ENCODE measurements at places on chromosomes 13 and 19.

GRCh38 chr19:28199323-28199722, 1013.6 kb downstream of the UQCRFS1 start:
- DNase-seq = no peak

DNA sequence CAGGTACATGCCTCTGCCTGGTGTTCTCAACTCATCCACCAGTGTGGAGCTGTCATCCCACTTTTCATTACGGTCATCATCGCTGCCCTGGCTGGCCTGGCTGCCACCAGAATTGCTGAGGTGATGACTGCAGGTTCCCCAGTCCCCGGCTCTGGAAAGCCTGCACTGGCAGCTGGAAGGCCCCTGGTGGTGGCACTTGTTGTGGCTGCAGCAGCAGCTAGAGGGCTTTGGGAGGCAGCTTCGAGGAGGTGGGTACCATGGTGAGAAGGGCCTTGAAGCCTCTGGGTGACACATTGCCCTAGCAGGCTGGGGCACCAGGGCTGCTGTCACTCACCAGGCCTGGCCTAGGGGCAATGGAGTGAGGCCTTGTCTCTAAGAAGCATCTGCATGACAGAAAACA, 25.3 kb upstream of the ZNF14 start:
- peak; percentile 44 for DNase-seq

DNA sequence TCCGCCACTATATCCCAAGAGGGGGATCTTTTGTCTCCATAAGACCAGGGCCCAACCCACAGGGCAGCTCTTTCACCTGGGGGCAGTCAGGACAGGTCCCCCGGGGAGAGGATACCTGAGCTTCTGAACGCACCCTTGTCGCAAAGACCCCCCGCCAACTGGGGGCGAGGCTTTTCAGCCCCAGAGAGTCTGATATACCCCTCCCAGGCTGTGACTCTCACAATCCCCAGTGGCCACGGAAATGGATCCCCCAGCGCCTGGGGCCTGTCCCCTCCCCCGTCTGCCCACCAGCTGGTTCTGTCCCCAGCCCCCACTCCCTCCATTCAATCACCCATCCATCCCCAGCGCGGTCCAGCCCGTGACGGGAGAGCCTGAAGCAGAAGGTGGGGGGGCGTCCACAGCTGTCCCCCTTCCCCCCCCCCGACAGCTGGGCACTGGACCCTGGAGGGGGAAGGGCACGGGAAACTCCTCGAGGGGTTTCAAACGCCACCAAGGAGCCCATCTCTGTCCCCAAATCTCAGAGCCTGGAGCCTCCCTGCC, 823 bp downstream of the DOCK6 start:
- DNase-seq = peak; percentile 54

DNA sequence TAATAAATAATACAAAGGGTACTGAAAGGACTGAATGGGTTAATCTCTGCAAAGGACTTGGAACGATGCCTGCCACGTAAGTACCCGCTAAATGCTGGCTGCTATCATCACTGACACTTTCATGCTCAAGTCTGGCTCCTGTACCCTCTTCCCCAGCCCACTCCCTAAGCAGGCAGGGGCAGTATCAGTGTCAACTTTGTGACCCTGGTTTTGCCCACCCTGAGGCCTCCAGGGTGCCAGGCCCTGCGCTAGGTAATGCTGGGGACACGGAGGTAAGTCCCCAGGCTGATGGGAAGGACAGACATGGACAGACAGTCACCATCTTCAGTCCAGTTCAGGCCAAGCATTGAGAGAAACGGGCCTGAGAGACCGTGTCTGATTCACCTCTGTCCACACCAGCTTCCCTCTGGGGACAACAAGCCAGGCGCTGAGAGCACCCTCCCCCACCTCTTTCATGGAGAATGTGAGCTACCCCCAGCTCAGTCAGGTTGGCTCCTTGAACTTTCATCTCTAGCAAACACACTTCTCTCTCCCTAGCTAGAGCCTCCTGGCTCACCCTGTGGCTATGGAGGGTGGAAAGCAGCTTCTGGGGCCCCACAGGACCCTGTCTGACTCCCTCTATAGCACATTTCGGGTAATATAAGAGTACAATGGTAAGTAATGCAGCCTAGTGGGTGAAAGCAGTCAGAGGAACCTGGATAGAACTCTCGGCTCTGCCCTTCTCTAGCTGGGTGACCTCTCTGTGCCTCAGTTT, 800 bp downstream of the ETFB start:
- DNase-seq = peak; percentile 39

DNA sequence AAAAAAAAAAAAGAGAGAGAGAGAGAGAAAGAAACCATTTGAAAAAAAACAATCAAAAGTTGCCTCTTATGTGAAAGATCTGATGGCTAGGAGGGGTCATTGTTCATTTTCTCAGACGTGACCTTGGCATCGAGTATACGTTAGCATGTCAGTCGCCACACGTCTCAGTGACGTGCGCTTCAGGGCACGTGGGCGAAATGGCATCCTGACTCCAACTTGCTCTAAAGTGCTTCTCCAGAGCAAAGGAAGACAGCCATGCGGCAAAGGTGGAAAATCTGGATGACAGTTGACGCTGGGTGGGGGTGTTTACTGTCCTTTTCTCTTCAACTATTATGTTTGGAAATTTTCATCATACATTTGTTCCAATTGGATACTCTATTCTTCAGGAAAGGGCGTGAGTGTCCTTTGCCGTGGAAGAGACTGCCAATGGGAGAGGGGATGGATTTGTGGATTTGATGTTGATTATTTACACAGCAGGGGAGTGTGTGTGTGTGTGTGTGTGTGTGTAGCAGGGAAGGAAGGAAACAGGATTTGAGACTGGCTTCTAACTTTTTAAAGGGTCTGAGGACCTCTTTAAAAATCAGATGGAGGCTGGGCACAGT, 25.0 kb downstream of the KLF2 start:
- no peak for DNase-seq

DNA sequence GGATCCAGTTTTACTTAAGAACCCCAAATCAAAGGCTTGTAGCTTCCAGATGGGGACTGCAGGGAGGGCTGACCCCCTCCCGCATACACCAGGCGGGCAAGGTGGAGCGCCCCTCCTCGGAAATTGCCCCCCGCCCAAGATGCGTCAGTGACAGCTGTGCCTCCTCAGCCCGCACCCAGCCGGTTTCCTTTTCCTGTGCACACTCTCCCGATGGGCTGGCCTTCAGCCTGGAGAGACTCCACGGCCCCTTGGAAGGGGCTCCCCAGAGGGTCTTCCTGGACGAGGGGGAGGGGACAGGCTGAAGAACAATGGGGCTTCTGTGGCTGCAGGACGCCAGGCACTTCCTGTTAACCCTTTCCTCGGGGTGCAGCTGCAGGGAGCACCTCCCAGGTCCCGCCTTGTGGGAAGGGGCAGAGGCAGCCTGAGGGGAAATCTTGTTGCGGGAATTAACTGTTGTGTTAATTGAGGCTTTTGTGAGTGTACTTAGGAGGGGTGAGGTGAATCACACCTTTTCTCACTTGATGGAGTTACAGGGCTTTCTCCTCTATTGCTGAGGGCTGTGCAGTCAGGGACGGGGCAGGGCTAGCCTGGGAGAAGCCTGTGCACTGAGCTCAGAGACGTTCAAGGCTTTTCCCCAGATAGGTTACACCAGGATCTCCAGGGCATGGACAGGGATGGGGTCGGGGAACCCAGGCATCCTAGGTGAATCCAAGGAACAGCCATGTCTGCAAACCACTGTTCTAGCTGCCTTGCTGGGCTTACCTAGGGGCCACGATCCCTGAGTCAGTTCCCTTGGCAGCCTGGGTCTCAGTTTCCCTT, 14.3 kb downstream of the IER2 start:
- peak; percentile 99 for DNase-seq

- no peak for DNase-seq
These were observed 2.6 kb downstream of the NLRP4 start for GRCh38 chr19:55838906-55839305.

DNA sequence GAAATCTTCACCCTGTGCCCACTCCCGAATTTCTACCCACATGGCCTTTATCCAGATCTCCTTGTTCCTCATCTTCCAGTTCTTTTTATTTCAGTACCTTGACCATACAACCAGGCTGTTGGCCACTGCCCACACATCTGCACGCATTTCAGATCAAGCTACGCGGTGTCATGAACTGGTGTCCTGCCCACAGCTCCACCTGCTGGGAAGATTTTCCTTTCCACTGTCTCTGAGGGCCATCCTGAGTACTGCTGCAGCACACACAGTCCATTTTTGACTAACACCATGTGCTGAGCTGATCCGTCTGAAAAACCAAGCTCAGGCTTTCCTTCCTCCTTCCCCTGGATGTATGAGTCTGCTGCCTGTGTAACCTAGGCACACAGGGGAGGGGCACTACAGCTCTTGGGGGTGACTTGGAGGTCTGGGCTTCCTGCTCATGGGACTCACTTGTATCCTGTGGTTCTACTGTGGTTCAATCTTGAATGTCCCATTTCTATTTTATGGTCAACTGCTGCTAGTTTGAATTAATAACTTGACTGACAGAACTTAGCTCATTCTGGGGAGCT, 71.9 kb downstream of the WASF3 start:
- peak; percentile 44 for DNase-seq

DNA sequence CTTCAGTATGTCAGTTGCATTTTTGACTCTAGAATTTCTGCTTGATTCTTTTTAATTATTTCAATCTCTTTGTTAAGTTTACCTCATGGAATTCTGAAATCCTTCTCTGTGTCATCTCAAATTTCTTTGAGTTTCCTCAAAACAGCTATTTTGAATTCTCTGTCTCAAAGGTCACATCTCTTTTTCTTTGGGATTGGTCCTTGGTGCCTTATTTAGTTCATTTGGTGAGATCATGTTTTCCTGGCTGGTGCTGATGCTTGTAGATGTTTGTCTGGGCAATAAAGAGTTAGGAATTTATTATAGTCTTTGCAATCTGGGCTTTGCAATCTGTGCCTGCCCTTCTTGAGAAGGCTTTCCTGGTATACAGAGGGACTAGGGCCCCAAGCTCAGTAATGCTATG, 18.5 kb upstream of the KBTBD7 start:
- no peak for DNase-seq

- DNase-seq = no peak
These were observed 23.3 kb downstream of the ELAVL1 start for GRCh38 chr19:7982103-7982502.

DNA sequence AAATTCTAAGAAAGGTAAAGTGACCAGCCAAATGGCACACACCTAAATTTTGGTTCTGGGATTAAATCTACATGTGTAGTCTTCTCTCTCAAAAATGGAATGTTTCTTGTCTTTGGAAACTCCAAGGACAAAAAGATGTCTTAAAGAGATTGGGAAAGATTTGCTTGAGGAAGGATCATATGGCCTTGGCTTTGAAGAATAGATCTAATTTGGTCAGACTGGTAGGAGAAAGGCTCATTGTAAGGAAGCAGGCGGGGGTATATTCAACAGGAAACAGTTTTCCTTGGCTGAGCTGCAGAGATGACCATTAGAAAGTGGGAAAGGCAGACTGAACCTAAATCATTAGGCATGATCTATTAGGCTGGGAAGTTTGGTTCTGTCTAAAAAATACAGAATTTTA, 365.3 kb downstream of the DCT start:
- DNase-seq = no peak

GRCh38 chr13:55087085-55087484, 2053.6 kb upstream of the PRR20A start:
- peak; percentile 58 for DNase-seq

GRCh38 chr13:40272776-40273139, 393.7 kb downstream of the FOXO1 start:
- no peak for DNase-seq

DNA sequence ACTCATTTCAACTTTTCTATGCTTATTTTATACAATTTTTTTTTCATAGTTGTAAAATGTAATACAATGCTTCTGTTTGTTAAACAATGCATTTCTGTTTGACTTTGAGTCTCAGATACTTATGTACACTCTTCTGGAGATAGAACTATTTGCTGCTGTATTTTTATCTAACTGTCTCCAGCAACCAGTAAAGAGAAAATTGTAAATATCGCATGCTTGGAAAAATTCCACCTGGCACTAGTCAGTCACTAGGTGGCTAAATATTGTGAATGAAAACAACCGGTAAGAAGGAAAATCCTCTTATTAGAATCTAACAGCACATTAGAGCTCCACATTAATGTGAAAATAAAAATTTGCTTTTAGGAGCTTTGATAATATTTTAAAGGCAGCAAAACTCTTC, 876.5 kb downstream of the PCDH9 start:
- no peak for DNase-seq

- no peak for DNase-seq
These were observed 10.0 kb downstream of the ARHGAP45 start for GRCh38 chr19:1076951-1077350.

GRCh38 chr19:1521636-1522035, 2.2 kb upstream of the PLK5 start:
- DNase-seq = no peak

GRCh38 chr13:76937281-76937820, 11.0 kb upstream of the ACOD1 start:
- DNase-seq = no peak
